ENCODE measurements at places on chromosomes 3 and 15. TPM values are rescaled to one million over a fixed set of nuclear protein-coding genes. Genes with fewer than 3 reads are reported as not detected.

PCLAF gene
- 42.7 TPM for polyA plus RNA-seq

IDH3A gene
- polyA plus RNA-seq = 33.2 TPM

CAMK2N2 gene
- not detected for polyA plus RNA-seq

CPEB1 gene
- 0.70 TPM for polyA plus RNA-seq

SLC2A2 gene
- 10.6 TPM for polyA plus RNA-seq

HDC gene
- polyA plus RNA-seq = 0.71 TPM

UBA7 gene
- 22.6 TPM for polyA plus RNA-seq

ARHGEF3 gene
- 28.5 TPM for polyA plus RNA-seq

STRIT1 gene
- polyA plus RNA-seq = 39.3 TPM

HYKK gene
- polyA plus RNA-seq = 2.2 TPM

PAQR5 gene
- 0.34 TPM for polyA plus RNA-seq

SNTN gene
- not detected for polyA plus RNA-seq

DNA sequence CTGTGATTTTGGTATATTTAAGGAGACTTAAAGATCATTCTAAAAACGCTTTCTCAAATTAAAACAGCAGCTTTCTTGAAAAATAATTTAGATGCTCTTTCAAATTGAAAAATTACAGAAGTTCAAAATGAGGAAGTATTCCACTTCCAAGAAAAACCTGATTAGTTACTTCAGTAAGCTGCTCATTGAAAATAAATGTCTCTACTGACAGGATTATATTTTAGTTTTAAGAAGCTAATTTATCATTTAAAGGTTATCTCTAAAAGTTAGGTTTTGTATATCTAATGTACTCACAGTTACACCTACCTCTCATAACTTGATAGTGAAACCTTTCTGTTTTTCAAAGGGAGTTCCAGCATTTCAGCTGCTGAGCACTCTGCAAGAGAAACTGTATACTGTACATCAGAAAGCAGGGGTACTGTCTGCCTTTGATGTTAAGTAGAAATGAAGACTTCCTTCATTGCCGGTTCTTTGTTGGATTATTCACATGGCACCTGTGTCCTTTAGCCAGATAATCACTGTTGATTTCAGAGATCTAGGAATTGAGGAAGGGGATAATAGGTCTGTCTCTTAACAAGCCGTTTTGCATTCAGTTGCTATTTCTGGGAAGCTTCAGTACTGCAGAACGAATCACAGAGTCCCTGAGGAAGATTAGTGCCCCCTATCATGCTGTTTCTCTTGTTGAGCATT is 161.6 kb downstream of the TCF12 start:
- no peak overlapping the region for H3K4me3 ChIP-seq
- H3K4me1 ChIP-seq = no peaks in the 10 kb centered on the region
- H3K27ac ChIP-seq = no peak overlapping the region
- no peaks in the 10 kb centered on the region for H3K36me3 ChIP-seq
- DNase-seq = no peak
- no peaks in the 10 kb centered on the region for H3K27me3 ChIP-seq

DNA sequence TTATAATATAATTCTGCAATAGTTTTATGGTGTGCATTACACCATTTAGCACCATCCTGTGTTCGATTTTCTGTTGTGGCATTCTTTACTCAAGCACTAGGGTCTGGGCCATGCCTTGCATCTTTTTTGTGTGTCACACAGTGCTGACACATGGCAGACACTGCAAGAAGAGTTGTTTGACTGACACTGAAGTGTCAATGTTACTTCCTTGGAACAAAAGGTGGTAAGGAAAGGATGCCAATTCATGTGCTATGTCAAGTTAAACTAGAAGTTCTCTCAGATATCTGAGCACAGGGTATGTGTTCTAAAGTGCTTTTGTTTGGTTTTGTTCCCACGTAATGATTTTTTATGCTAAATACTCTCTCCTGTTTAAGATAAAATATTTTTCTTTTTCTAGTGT is 102.5 kb upstream of the UNC13C start:
- no peak overlapping the region for H3K27ac ChIP-seq
- H3K27me3 ChIP-seq = no peaks in the 10 kb centered on the region
- no peaks in the 10 kb centered on the region for H3K4me1 ChIP-seq
- no peak for DNase-seq

DNA sequence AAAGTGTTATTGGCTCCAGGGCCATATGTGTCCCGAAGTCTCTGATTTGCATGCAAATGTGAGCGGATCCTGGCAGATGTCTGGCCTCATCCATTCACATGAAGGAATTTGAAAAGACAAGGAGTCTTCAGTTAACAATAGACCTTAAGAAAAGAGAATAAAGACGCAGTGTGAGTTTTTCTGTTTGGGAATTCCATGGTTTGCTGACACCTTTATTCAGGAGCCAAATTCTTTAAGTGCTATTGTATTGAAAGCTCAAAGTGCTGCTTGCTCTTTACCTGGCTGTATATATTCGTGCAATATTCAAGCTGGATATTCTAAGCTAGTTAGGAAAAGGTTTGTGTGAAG is 2.2 kb downstream of the LRRN1 start:
- peaks cover 14% of the 10 kb centered on the region for H3K4me1 ChIP-seq
- H3K27ac ChIP-seq = no peak overlapping the region
- H3K36me3 ChIP-seq = no peaks in the 10 kb centered on the region
- H3K4me3 ChIP-seq = peak overlapping the region; percentile 66
- peaks cover 41% of the 10 kb centered on the region for H3K27me3 ChIP-seq
- DNase-seq = no peak

DNA sequence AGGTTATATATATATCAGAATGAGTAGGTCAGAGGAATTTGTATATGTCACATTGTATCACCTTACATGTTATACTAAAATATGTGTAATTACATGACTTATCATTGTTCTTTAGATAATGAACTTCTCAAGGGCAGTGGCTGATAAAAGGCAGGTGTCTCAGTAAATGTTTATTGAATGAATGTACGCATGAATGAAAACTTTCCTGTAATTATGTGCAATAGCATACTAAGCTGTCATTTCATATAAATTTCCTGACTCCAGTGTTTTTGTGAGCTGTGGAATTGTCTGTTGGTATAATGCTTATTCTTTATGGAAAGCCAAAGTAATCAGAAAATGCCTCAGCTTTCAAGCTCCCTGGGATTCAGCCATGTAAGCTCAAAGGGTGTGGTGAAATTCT is 4.2 kb downstream of the TBC1D23 start:
- H3K4me1 ChIP-seq = peaks cover 9% of the 10 kb centered on the region
- no peaks in the 10 kb centered on the region for H3K27me3 ChIP-seq
- no peak for DNase-seq
- H3K27ac ChIP-seq = no peak overlapping the region

DNA sequence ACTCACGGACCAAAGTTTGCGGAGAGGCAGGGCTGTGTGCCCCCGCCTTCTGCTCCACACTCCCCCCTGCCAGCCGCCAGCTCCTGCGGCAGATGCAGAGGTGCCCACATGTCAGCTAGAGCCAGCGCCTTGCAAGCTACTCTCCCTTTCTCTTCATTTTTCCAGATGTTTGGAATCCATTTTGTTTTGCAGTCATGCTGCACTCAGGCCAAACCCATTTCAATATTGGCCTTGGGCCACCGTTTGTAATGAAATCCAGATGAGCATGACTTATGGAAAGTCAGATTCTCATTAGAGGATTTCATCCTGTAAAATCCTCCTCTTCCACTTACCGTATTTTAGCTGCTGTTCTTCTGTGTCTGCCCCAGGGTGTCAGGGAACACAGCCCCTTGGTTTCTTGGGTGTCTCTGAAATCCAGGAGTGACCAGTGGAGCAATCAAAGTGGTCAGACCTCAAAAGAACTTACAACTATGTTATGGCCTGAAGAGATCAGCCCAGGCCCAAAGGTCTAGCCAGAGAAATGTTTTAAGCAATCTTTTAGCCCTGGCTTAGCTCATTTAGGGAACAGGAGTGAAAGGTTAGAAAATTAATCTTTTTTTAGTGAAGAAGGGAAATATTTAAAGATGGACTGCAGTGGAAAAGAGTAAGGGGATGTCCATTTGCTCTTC is 65.8 kb downstream of the AAGAB start:
- H3K36me3 ChIP-seq = peaks cover 58% of the 10 kb centered on the region
- H3K4me1 ChIP-seq = peaks cover 75% of the 10 kb centered on the region
- peak overlapping the region; percentile 99 for H3K27ac ChIP-seq
- DNase-seq = peak; percentile 98

- H3K36me3 ChIP-seq = no peaks in the 10 kb centered on the region
- no peaks in the 10 kb centered on the region for H3K4me1 ChIP-seq
- no peaks in the 10 kb centered on the region for H3K27me3 ChIP-seq
- H3K27ac ChIP-seq = no peak overlapping the region
- peak overlapping the region; percentile 16 for H3K4me3 ChIP-seq
These were observed 1.4 kb downstream of the CD200R1 start for GRCh38 chr3:112973325-112974177.

GRCh38 chr3:122985539-122985938 is 42.0 kb downstream of the SEMA5B start:
- H3K36me3 ChIP-seq = no peaks in the 10 kb centered on the region
- H3K4me3 ChIP-seq = no peak overlapping the region
- H3K27me3 ChIP-seq = peaks cover 18% of the 10 kb centered on the region
- no peak overlapping the region for H3K27ac ChIP-seq
- no peak for DNase-seq

GRCh38 chr15:72139667-72140066 is 21.5 kb downstream of the SENP8 start:
- H3K4me3 ChIP-seq = no peak overlapping the region
- DNase-seq = no peak
- H3K27me3 ChIP-seq = no peaks in the 10 kb centered on the region
- peaks cover 3% of the 10 kb centered on the region for H3K4me1 ChIP-seq

GRCh38 chr15:89377024-89377841 is 42.6 kb upstream of the POLG start:
- DNase-seq = no peak
- H3K27ac ChIP-seq = no peak overlapping the region
- no peak overlapping the region for H3K4me3 ChIP-seq
- H3K4me1 ChIP-seq = peaks cover 18% of the 10 kb centered on the region
- no peaks in the 10 kb centered on the region for H3K36me3 ChIP-seq

GRCh38 chr3:162492446-162493081 is 996.0 kb downstream of the OTOL1 start:
- H3K27me3 ChIP-seq = no peaks in the 10 kb centered on the region
- DNase-seq = peak; percentile 23
- H3K4me3 ChIP-seq = no peak overlapping the region
- H3K4me1 ChIP-seq = no peaks in the 10 kb centered on the region
- no peak overlapping the region for H3K27ac ChIP-seq
- H3K36me3 ChIP-seq = no peaks in the 10 kb centered on the region

- no peaks in the 10 kb centered on the region for H3K36me3 ChIP-seq
- H3K4me3 ChIP-seq = no peak overlapping the region
- H3K4me1 ChIP-seq = no peaks in the 10 kb centered on the region
- H3K27me3 ChIP-seq = no peaks in the 10 kb centered on the region
These were observed 325.5 kb downstream of the CHST2 start for GRCh38 chr3:143445118-143445517.

GRCh38 chr15:32694222-32694983 is 23.4 kb upstream of the GREM1 start:
- no peaks in the 10 kb centered on the region for H3K36me3 ChIP-seq
- no peak overlapping the region for H3K4me3 ChIP-seq
- H3K4me1 ChIP-seq = no peaks in the 10 kb centered on the region

- H3K4me3 ChIP-seq = no peak overlapping the region
- peak overlapping the region; percentile 82 for H3K27ac ChIP-seq
- peak; percentile 70 for DNase-seq
- H3K27me3 ChIP-seq = no peaks in the 10 kb centered on the region
- no peaks in the 10 kb centered on the region for H3K36me3 ChIP-seq
- H3K4me1 ChIP-seq = peaks cover 47% of the 10 kb centered on the region
These were observed 54.7 kb upstream of the CA12 start for GRCh38 chr15:63436341-63436740.

GRCh38 chr15:91622711-91623342 is 230.7 kb upstream of the SLCO3A1 start:
- no peaks in the 10 kb centered on the region for H3K4me1 ChIP-seq
- no peaks in the 10 kb centered on the region for H3K36me3 ChIP-seq
- no peak for DNase-seq
- H3K27ac ChIP-seq = no peak overlapping the region

DNA sequence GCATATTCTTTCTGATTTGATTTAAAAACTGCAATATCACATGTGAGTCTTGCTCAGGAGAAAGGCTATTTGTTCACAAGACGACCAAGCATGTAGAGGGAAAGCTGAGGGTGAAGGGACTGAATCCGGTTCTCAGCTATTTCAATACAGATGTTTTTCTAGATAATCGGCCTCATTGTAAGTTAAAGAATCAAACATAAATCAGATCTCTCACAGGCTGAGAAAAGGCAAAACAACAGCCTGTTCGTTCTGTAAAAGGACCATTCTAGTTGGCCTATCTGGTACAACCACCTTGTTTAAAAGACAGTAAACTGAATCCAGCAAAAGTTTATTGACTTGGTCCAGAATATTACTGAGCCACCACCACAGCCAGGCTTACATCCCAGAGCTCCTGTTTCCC is 1045.7 kb upstream of the CFAP20DC start:
- H3K36me3 ChIP-seq = no peaks in the 10 kb centered on the region
- no peak overlapping the region for H3K4me3 ChIP-seq
- no peaks in the 10 kb centered on the region for H3K27me3 ChIP-seq
- H3K4me1 ChIP-seq = no peaks in the 10 kb centered on the region
- DNase-seq = no peak
- no peak overlapping the region for H3K27ac ChIP-seq

GRCh38 chr3:171404376-171404967 is 55.7 kb downstream of the TNIK start:
- peaks cover 6% of the 10 kb centered on the region for H3K4me1 ChIP-seq
- H3K27me3 ChIP-seq = no peaks in the 10 kb centered on the region
- no peak overlapping the region for H3K4me3 ChIP-seq
- DNase-seq = no peak
- no peaks in the 10 kb centered on the region for H3K36me3 ChIP-seq
